ENCODE measurements at places on chromosomes 3 and 15. TPM values are rescaled to one million over a fixed set of nuclear protein-coding genes. Genes with fewer than 3 reads are reported as not detected.

The C3orf22 gene
- not detected for total RNA-seq

The GOLGA8S gene
- total RNA-seq: under 0.01 TPM

The WHAMM gene
- total RNA-seq: 4.4 TPM

The RLBP1 gene
- not detected for total RNA-seq

The AHSG gene
- total RNA-seq: not detected

The ZIC1 gene
- total RNA-seq: not detected

The MORC1 gene
- not detected for total RNA-seq

The TMC3 gene
- total RNA-seq: not detected

All from uterine smooth muscle cell (primary cell).